ENCODE measurements at places on chromosomes 11 and 22. TPM values are rescaled to one million over a fixed set of nuclear protein-coding genes. Genes with fewer than 3 reads are reported as not detected.
A peak's percentile ranks its signal among the peaks of the same experiment; 100 is the strongest.

GRCh38 chr11:34242037-34242625 is 115.7 kb downstream of the ABTB2 start:
- no peak for DNase-seq
- peaks cover 16% of the 10 kb centered on the region for H3K27me3 ChIP-seq
- peaks cover 2% of the 10 kb centered on the region for H3K36me3 ChIP-seq
- no peak overlapping the region for H3K27ac ChIP-seq
- peaks cover 83% of the 10 kb centered on the region for H3K4me1 ChIP-seq
- H3K4me3 ChIP-seq: no peak overlapping the region

DNA sequence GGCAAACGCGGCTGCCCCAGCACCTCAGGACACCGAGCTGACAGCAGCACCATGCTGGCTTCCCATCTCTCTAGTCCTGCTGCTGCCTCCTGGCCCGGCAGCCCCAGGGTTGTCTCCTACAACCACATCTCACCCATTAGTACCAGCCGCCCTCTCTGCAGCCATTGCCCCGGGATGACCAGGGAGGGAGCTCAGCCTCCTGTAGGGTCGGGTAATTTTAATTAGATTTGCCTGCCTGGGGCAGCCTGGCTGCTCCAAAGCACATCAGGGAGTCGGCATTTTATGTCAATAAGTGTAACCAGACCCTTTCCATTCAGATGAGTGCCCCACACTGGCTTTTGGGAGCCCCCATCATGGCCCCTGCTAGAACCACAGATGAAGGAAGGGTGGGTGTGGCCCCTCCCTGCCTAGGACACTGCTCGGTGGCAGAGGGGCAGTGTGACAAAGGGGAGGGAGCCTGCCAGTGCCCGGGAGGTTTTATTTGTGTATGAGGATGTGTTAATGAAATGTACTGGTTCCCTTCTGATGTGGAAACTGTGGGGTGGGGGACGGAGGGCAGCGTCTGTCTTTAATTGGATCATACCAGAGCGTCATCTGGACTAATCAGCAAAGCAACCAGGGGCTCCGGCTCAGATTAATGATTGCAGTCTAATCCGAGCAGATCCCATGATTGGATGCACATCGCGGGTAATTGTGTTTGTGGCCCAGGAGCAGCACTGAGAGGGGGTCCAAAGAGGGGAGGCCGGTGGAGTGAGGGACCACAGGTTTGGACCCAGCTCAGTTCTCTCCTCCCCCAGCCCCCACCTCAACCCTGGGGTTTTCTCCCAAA is 125.3 kb downstream of the FEZ1 start:
- no peaks in the 10 kb centered on the region for H3K36me3 ChIP-seq
- no peaks in the 10 kb centered on the region for H3K4me1 ChIP-seq
- H3K4me3 ChIP-seq: no peak overlapping the region
- H3K27me3 ChIP-seq: peaks cover 20% of the 10 kb centered on the region
- H3K27ac ChIP-seq: no peak overlapping the region

OR51I1 gene
- total RNA-seq: not detected

ACR gene
- total RNA-seq: not detected

- DNase-seq: no peak
- H3K4me1 ChIP-seq: peaks cover 16% of the 10 kb centered on the region
- H3K4me3 ChIP-seq: no peak overlapping the region
- no peaks in the 10 kb centered on the region for H3K36me3 ChIP-seq
These were observed 30.5 kb upstream of the GNB1L start for GRCh38 chr22:19884954-19885751.

DNA sequence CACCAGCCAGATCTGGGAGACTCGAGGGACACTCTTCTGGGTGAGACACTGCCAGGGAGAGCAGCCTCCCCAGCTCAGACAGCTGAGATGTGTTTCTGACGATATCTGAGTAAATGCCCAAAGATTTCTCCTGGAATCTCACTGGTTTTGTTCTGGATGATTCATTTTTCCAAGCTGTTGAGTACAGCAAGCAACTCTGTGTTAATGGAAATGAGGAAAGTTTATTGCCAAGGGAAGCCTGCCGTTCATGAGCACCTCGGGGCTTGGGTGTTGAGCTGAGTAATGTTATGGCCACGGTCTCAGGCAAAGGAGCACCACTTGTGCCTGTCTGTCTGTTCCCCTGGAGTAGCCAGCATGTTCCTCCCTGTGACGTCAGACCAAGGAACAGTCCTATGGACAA is 1132.4 kb downstream of the BRD1 start:
- H3K36me3 ChIP-seq: no peaks in the 10 kb centered on the region
- no peaks in the 10 kb centered on the region for H3K27me3 ChIP-seq
- H3K4me1 ChIP-seq: no peaks in the 10 kb centered on the region
- H3K4me3 ChIP-seq: no peak overlapping the region
- DNase-seq: no peak
- no peak overlapping the region for H3K27ac ChIP-seq

DNA sequence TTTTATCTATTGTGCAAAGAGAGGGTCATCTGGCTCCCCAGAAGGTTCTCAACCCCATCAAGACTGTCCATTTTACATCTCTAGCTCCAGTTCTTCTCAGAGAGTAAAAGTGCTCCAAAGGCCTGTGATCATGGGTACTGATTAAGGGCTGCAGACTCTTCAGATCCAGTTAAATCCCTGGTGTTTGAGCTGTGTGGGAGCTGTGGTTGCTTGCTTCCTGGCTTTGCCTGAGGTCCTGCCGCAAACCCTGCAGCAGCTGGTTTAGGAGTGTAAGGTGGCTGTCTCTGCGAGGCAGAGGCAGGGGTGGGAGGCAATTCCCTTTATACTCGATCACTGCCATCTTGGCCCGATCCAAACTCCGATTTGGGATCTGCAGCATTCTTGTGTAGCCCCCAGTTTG is 1.2 kb downstream of the MRPL17 start:
- DNase-seq: no peak
- H3K27ac ChIP-seq: peak overlapping the region; percentile 99
- peaks cover 30% of the 10 kb centered on the region for H3K4me1 ChIP-seq
- H3K36me3 ChIP-seq: peaks cover 40% of the 10 kb centered on the region
- H3K4me3 ChIP-seq: peak overlapping the region; percentile 99

HINFP gene
- 35.2 TPM for total RNA-seq

- no peak for DNase-seq
- no peak overlapping the region for H3K27ac ChIP-seq
- H3K36me3 ChIP-seq: no peaks in the 10 kb centered on the region
- H3K4me1 ChIP-seq: no peaks in the 10 kb centered on the region
- H3K4me3 ChIP-seq: no peak overlapping the region
These were observed 30.3 kb upstream of the NECTIN1 start for GRCh38 chr11:119759324-119759723.

FAT3 gene
- not detected for total RNA-seq

- DNase-seq: no peak
- H3K27me3 ChIP-seq: peaks cover 4% of the 10 kb centered on the region
- no peak within 1 kb of the TSS for H3K4me3 ChIP-seq
- H3K27ac ChIP-seq: no peak within 1 kb of the TSS
- no peaks in the 10 kb centered on the region for H3K4me1 ChIP-seq
These were observed at the start of gene LRRC4C for GRCh38 chr11:41459465-41460401. LRRC4C (minus strand) TSS chr11:41459652.

HTR3A gene
- not detected for total RNA-seq

DNA sequence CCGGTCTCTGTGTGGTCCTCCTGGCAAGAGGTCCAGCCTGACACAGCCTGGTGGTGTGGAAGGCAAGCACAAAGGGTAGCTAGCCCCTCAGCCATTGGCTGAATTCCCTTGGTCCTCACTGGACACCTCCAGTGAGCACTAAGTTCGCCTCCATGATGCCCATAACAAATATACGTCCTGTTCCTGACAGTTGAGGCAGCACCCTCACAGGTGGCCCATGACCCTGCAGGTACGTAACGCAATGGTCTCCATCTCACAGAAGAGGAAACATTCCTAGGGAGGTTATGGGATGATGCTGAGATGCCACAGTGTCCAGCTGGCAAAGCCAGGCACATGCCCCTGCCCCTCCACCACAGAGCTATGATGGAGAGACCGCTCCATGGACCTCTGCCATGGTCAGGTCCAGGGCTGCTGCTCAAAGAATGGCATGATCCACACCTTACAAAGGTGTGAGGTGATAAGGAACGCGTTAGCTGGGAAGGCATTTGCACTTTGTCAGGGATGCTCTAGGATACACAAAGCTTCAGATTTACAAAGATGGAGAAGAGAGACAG is 1.4 kb upstream of the GNAZ start:
- H3K4me1 ChIP-seq: no peaks in the 10 kb centered on the region
- H3K4me3 ChIP-seq: peak overlapping the region; percentile 75
- H3K27ac ChIP-seq: no peak overlapping the region
- H3K36me3 ChIP-seq: no peaks in the 10 kb centered on the region

SERHL2 gene
- 1.4 TPM for total RNA-seq

NLRP10 gene
- total RNA-seq: not detected

DNA sequence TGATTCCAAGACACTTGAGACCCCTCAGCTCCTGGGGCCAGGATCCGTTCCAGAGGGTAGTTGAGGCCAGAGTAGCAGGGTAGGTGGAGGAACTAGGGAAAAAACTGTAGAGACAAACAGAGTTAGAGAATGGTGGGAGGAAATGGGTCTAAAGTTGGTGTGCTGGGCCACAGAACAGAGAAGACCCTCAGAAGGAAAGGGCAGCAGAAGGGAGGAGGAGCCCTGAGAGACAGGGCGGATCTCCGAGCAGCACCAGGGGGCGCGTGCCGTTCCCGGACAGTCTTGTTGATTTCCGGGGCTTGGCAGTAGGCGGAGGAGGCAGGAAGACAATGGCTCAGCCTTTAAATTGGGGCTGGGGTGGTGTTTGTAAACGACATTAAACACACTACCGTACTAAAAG is 2.4 kb upstream of the CECR2 start:
- no peak overlapping the region for H3K4me3 ChIP-seq
- no peak for DNase-seq
- peaks cover 48% of the 10 kb centered on the region for H3K27me3 ChIP-seq
- H3K36me3 ChIP-seq: peaks cover 5% of the 10 kb centered on the region

- peak overlapping the region; percentile 29 for H3K27ac ChIP-seq
- peaks cover 5% of the 10 kb centered on the region for H3K36me3 ChIP-seq
- H3K4me1 ChIP-seq: peaks cover 42% of the 10 kb centered on the region
- H3K4me3 ChIP-seq: peak overlapping the region; percentile 75
- peaks cover 19% of the 10 kb centered on the region for H3K27me3 ChIP-seq
These were observed 2.3 kb downstream of the CBX7 start for GRCh38 chr22:39149915-39150847.

DNA sequence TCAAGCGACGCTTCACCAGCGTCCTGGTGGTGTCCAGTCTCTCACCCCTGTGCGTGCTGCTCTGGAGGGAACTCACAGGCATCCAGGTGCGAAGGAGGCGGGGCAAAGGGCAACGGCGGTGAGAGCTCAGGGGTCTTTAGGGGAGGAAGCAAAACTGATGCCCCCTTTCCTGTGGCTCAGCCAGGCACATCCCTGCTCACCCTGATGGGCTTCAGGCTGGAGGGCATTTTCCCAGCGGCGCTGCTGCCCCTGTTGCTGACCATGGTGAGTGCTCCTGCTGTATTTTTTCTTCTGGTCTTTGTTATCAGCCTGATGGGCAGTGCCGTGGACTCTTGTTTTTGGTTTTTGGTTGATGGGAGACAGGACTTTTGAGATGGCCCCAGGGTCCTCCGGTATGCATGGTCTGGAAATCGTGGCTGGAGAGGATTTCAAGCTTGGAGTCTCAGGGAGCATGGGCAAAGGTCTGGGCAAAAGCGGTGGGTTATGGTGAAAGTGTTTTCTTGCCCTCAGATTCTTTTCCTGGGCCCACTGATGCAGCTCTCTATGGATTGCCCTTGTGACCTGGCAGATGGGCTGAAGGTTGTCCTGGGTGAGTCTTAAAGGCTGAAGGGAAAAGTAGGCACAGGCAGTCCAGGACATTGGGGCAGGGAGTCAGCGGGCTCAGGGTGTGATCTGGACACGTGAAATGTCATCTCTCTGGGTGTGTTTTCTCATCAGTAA is 695 bp downstream of the RCE1 start:
- H3K4me3 ChIP-seq: peak overlapping the region; percentile 90
- peak overlapping the region; percentile 96 for H3K27ac ChIP-seq
- no peak for DNase-seq
- peaks cover 32% of the 10 kb centered on the region for H3K4me1 ChIP-seq
- H3K27me3 ChIP-seq: no peaks in the 10 kb centered on the region
- peaks cover 21% of the 10 kb centered on the region for H3K36me3 ChIP-seq

DNA sequence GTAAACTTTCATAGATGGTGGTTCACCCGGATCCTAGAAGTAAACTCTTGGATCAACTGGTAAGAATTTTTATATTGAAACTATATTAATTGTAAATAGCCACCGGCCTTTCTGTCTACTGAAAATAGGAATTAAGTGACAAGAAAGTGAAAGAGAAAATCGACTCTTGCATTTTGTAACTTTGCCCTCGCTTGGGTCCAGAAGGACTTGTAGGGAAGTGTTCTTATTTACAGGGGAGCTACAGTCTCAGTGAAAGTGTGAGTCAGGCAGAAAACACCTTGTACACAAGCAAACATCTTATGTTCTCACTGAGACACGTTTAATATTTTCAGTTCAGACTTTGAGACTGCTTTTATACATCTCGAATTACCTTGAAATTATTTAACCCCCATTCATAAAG is 238.9 kb downstream of the BLID start:
- no peaks in the 10 kb centered on the region for H3K27me3 ChIP-seq
- DNase-seq: no peak
- H3K4me1 ChIP-seq: no peaks in the 10 kb centered on the region
- no peak overlapping the region for H3K27ac ChIP-seq
